ENCODE measurements at places on chromosomes 3 and 15.

DNA sequence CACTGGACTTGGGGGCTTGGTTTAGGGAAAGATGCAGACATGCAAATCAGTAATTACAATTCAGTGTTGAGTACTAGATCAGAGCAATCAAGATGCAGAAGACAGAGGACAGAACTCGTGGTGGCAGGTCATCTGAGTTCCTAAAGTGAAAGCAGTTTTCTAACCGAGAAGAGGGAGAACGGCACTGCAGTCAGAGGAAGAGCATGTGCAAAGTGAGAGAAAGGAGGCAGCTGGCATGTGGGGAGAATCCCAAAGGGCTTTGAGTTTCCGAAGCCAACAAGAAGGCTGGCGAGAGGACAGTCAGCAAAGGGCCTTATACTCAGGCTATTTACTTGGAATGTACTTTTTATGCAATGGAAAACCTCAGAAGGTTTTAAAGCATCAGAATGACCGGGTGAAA lies 87.0 kb downstream of the ANP32A start:
- no peak for DNase-seq

GRCh38 chr15:43081283-43081682 lies 24.6 kb downstream of the UBR1 start:
- no peak for DNase-seq

DNA sequence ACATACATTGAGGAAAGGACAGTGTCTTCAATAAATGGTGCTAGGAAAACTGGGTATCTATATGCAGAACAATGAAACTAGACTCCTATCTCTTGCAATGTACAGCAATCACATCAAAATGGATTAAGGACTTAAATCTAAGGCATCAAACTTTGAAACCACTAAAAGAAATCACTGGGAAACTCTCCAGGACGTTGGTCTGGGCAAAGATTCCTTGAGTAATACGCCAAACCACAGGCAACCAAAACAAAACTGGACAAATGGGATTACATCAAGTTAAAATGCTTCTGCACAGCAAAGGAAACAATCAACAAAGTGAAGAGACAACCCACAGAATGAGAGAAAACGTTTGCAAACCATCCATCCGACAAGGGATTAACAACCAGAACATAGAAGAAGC lies 14.5 kb downstream of the LAMP3 start:
- DNase-seq: no peak

DNA sequence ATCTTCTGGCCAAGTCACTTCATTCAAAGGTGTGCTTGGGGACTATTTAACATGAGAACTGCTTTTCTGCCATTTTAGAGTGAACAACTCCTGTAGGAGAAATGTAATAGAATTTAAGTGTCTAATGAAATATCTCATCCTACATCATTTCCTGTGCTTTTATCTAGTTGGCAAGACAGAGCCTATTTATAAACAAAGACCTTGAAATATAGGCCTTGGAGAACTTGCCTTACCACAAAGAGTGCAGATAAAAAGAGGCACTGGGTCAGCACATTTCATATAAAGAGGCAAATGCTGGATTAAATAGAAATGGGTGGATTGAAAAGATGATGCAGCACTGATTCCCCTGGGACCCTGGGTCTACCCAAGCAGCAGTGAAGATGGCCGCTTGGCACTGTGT lies 278.0 kb downstream of the SUCLG2 start:
- no peak for DNase-seq

- no peak for DNase-seq
Observed at GRCh38 chr3:143433787-143434378, 314.3 kb downstream of the CHST2 start.

DNA sequence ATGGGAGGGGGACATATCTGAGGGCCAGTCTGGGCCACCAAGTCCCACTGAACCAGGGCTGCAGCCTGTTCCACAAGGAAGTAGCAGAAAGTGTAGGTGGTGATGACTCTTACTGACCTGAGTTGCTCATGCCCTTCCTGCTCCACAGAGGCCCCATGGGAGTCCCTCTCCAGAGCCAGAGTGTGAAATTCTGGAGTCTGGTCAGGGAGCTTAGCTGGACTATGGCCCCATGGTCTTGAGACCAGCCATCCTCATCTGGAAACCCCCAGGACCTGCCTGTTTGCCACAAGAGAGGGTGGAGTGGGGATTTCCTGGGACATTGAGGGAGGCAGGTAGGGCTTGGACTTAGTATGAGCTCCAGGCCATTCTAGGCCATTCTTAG lies 3.0 kb downstream of the SPINT1 start:
- DNase-seq: no peak
